ENCODE measurements at places on chromosomes 13 and 19. TPM values are rescaled to one million over a fixed set of nuclear protein-coding genes. Genes with fewer than 3 reads are reported as not detected.

Gene IL27RA
- 11.6 TPM for polyA plus RNA-seq

Gene APOE
- polyA plus RNA-seq, result 25.6 TPM

Gene DENND1C
- 15.5 TPM for polyA plus RNA-seq

Gene SLAIN1
- 27.4 TPM for polyA plus RNA-seq

Gene ELAVL3
- polyA plus RNA-seq, result 0.11 TPM

Gene CD33
- 2.5 TPM for polyA plus RNA-seq

DNA sequence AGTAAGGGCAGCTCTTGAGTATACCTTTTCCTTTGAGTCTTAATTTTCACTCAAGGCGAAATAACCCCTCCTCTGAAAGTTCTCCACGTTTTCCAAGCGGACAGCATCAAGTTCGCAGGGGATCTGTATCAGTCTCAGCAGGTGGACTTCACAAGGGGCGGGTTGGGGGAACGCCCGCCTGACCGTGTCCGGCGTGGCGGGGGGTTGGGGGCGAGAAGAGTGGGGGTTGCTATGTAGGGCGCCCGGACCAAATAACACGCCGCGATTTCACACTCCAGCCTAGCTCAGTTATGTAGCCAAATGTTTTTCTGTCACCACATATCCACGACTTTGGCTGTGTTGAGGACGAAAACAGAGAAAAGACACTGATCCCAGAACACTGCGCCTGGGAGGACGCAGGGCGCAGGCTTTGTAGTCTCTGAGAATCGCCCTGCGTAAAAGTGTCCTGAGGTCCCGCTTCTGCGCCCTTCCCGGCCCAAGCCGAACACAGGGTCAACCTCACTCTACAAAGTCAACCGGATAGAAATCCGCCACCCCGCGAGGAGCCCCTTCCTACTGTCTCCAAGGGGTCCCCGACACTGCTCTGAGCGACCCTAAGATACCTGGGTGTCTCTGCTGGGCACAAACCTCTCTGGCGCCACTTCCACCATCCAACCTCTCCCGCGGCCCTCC is 524 bp downstream of the RUBCNL start:
- DNase-seq, result no peak

DNA sequence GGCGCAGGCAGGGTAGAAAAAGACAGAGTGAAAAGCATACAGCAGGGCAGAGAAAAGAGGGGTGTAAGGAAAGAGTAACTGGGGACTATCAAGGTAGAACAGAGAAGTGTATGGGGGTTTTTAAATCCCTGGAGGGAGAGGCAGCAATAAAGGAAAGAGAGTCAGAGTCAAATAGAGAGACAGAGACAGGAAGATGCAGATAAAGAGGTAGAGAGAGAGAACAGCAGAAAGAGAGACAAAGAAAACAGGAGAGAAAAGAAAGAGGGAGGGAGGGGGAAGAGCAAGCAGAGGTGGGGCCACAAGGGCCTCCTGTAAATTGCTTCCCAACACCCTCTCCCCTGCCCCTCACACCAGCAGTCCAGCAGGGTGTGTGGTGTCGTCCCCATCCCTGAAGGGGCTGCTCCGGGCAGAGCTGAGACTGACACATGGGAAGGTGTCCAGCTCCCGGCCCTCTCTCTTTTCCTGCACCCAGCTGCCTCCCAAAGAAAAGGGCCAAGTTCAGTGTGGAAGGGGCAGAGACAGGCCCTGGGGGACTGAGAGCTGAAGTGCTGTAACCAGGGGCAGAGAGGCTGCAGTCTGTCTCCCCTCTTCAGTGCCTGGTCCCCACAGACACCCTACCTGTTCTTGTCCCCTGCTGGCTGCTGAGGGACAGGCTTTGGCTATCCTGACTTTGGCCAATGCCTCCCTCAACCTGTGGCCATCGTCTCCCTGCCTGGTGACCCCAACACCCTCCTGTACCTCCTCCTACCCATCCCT is 17.4 kb upstream of the POU2F2 start:
- no peak for DNase-seq

GRCh38 chr19:38890686-38891085 is 8.7 kb downstream of the SIRT2 start:
- no peak for DNase-seq

GRCh38 chr19:17734146-17734545 is 14.9 kb downstream of the MAP1S start:
- DNase-seq, result no peak

GRCh38 chr13:31733066-31733465 is 6.3 kb upstream of the RXFP2 start:
- no peak for DNase-seq

DNA sequence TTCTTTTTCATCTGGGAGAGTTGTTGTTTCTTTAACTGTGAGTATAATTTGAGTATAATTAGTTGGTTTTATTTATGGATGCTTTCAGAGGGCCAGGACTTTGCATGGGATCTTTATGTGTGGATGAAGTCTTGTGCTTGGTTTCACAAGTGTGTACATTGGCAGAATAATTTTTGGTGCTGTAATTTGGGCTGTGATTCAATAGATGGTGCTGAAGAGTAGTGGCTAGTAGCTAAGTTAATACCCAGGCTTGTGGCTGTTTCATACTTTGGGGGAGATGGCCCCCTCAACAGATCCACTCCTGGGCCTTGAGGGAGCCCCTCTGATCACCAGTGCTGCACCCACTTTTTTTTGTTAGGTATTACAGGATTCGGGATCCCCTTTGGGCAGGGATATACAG is 1142.4 kb downstream of the SLITRK1 start:
- DNase-seq, result no peak

- no peak for DNase-seq
Measured at GRCh38 chr19:14440049-14440448, 6.9 kb downstream of the PKN1 start.

DNA sequence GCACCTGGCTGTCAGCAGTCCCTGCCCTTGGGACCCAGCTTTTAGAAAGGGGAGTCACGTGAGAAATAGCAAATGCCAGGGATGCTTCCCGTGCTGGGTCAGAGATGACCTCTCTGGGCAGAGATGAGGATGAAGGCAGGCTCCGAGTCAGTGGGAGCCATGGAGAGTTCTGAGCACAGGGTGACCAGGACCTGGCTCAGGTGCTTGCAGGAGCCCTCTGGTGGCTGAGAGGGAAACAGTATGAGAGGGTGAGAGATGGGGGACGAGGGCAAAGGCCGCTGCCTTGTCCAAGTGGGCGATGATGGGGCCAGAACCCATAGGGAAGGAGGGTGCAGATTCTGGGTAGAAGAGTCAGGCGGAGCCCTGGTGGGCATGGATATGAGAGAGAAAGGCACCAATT is 15.8 kb downstream of the TMED1 start:
- DNase-seq, result no peak

DNA sequence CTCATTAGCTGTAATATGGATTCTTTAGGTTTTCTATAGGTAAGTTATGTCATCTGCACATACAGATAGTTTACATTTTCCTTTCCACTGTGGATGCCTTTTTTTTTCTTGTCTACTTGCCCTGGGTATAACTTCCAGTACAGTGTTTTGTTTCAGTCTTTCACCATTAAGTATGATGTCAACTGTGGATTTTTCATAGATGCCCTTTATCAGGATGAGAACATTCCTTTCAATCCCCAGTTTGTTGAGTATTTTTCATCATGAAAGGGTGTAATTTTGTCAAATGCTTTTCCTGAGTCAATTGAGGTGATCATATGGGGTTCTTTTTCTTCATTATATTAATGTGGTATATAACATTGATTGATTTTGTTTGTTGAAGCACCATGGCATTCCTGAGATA is 43.6 kb upstream of the SACS start:
- DNase-seq, result no peak

- no peak for DNase-seq
Measured at GRCh38 chr19:47539747-47540311, 25.0 kb upstream of the NAPA start.

GRCh38 chr13:40536443-40537113 is 129.9 kb downstream of the FOXO1 start:
- DNase-seq, result no peak

- no peak for DNase-seq
Measured at GRCh38 chr19:43695985-43696704, 19.7 kb upstream of the IRGC start.

GRCh38 chr13:86856991-86857390 is 814.2 kb upstream of the SLITRK5 start:
- no peak for DNase-seq

GRCh38 chr19:39701291-39701690 is 3.0 kb upstream of the LGALS14 start:
- no peak for DNase-seq

DNA sequence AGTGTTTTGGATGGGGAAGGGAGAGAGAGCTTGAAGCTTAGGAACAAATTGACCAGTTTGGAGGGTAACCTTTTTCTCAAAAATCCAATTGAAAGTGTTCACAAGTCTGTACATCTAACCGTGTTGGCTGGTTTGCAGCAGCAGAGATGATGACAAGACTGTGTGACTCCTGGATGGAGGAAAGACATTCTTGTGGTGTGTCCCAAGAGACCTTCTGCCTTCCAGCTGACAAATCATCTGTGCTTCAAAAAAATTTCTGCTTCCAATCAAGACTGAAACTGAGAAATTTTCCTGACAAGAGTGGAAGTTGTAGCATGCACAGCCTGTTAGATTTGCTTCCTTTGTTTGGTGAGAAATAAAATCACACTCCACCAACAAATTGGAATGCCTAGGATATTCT is 56.2 kb downstream of the LACC1 start:
- no peak for DNase-seq

Measured in right lung (tissue), 10 donors.